ENCODE measurements at places on chromosomes 4 and X. TPM values are rescaled to one million over a fixed set of nuclear protein-coding genes. Genes with fewer than 3 reads are reported as not detected.

The TMEM271 gene
- total RNA-seq = not detected

The SMIM31 gene
- not detected for total RNA-seq

The UXT gene
- 202 TPM for total RNA-seq

The GAB3 gene
- 5.0 TPM for total RNA-seq

The GLRA2 gene
- total RNA-seq = not detected

The NAP1L5 gene
- total RNA-seq = 15.5 TPM

The EPGN gene
- total RNA-seq = not detected

The CTAG1B gene
- not detected for total RNA-seq

The ADH4 gene
- not detected for total RNA-seq

The CASK gene
- total RNA-seq = 46.8 TPM

The CENPI gene
- 0.44 TPM for total RNA-seq

The SLC30A9 gene
- total RNA-seq = 16.3 TPM

The RS1 gene
- total RNA-seq = not detected

The UGT8 gene
- total RNA-seq = 0.36 TPM

The AVPR2 gene
- total RNA-seq = not detected

The SLAIN2 gene
- 76.5 TPM for total RNA-seq

The PAGE1 gene
- not detected for total RNA-seq

The SLC6A14 gene
- total RNA-seq = not detected

The F9 gene
- total RNA-seq = not detected

The HPGDS gene
- not detected for total RNA-seq

The IL13RA2 gene
- not detected for total RNA-seq

The PABPC1L2A gene
- not detected for total RNA-seq

The PRDX4 gene
- total RNA-seq = 2.2 TPM

The SPANXD gene
- total RNA-seq = not detected

The PABPC5 gene
- not detected for total RNA-seq

The TASL gene
- 0.22 TPM for total RNA-seq
